ENCODE measurements at places on chromosomes 11 and 22.

- no peak for DNase-seq
These were observed 227.2 kb downstream of the FAM76B start for GRCh38 chr11:95562196-95562921.

DNA sequence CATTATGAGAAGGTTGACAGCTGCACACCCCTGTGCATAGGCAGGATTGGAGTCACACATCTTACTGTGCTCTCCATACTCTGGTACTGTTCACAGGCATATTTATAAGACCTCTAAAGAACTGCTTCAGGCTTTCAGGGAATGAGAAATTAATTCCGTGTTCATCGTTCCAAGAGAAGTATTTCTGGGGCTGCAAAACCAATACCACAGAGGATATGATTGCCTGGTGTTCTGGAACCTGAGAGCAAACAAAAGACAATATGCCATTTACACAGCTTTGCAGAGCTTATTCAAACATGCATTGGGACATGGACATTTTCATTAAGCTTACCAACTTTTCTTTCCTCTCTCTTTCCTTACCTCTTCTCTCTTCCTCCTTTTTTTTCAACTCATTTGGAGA lies 388.7 kb downstream of the NTM start:
- DNase-seq: no peak

- peak; percentile 80 for DNase-seq
These were observed 15.8 kb downstream of the EPS8L2 start for GRCh38 chr11:721741-722345.

DNA sequence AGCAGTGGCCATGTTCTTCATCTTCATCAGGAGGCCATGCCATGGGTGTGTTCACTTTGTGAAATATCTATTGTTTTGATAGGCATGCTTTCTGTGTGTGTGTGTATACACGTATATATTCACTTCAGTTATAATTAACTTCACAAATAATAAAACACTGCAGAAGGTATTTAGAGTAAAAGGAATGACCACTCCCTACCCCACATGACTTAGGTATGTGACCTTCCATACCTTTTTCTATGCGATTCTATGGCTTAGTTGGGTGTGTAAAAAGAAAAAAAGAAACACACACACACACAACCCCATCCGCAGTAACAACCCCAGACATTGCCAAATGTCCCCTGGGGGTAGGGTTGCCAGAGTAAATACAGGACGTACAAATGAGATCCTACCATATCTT lies 72.0 kb downstream of the CYTH4 start:
- DNase-seq: no peak

DNA sequence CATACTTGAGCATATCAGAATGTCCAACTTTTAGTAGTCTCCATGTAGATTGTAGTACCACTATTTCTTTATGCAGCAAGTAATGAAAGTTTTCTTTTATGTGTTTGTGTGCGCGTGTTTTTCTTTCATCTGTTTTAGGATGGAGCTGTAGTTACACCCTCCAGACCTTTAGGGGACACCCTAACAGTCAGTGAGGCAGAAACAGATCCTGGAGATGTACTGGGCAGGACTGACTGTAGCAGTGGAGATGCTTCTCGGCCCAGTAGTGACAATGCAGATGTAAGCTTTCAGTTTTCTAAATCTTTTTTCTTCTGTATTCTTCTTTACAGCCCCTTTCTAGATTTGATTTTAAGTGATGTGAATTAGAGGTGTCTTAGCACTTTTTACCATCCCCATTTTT lies 79.9 kb upstream of the GRIK4 start:
- DNase-seq: peak; percentile 47

DNA sequence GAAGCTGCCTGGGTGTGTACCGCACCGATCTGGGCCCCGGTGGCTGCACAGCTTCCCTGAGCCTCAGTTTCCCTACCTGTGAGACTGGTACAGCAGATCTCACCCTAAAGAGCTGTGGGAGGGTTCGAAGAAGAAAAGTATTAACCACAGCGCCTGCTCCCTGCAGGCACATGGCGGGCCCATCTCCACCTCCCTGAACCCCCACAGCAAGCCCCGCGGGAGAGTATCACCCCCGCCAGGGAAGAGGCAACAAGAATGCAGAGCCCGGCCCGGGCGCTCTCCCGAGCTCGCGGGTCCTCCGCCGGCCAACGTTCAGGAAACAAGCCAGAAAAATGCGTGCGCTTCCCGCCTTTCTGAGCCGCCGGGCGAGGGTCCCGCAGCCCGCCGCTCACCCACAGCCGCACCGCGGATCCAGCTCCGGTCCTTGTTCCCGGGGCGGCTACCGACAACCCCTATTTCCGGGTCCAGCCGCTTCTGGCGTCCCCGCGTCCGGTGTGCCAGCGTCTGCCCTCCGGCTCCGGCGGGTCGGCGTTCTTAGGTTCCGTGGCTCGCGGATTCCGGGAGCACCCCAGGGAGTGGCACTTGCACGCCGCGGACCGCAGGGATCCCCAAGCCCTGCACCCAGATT lies at the start of gene TOP3B:
TSS of gene TOP3B (minus strand) at position 450 of the 628 bp plus-strand sequence. CDS start 7,078 bp downstream, outside the sequence.
- DNase-seq: peak; percentile 84

- no peak for DNase-seq
These were observed 21.7 kb upstream of the ABTB2 start for GRCh38 chr11:34379539-34379938.
